ENCODE measurements at places on chromosomes 6 and 20. TPM values are rescaled to one million over a fixed set of nuclear protein-coding genes. Genes with fewer than 3 reads are reported as not detected.
A peak's percentile ranks its signal among the peaks of the same experiment; 100 is the strongest.

DNA sequence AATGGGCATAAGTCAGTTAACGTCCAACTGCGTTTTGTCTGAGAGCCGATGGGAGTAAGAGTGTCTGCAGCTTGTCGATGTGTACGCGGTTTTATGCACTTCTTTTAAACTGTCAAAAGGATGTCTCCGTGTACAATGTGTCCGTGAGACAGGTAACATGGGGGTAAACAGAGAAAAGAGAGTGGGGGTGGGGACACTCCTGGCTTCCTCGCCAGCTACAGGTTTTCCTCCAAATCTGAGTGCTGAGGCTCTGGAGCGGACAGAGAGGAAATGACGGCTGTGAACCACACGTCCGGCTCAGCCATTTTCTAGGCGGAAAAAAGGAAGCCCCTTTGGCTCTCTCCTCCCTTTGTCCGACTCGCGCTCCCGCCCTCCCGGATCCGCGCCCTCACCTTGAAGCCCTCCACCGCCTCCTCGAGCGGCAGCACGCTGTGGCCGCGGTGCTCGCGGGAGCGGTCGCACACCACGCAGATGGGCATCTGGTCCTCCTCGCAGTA is 916 bp downstream of the TRIM27 start:
- peaks cover 43% of the 10 kb centered on the region for H3K36me3 ChIP-seq
- peak overlapping the region; percentile 98 for H3K27ac ChIP-seq
- no peaks in the 10 kb centered on the region for H3K27me3 ChIP-seq
- H3K4me3 ChIP-seq: peak overlapping the region; percentile 93

DNA sequence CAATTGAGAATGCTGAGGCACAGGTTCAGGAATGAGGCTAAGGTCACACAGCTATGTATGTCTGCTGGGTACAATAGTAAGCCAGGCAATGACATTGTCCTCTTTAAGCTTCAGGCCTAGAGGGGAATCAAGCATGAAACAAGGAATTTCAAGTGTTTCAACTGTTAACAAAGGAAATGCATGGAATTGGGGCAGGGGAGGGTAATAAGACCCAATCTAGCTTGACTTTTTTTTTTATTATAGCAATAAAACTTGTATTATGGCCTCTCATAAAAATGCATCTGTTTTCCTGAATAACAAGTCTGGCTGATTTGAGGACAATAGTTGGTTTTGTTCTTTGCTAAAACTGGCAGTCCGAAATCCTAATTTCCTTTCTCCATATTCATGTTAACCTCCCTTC is 336.7 kb downstream of the CBLN4 start:
- H3K27ac ChIP-seq: no peak overlapping the region
- DNase-seq: no peak
- no peaks in the 10 kb centered on the region for H3K27me3 ChIP-seq
- no peaks in the 10 kb centered on the region for H3K4me1 ChIP-seq
- no peak overlapping the region for H3K4me3 ChIP-seq

DNA sequence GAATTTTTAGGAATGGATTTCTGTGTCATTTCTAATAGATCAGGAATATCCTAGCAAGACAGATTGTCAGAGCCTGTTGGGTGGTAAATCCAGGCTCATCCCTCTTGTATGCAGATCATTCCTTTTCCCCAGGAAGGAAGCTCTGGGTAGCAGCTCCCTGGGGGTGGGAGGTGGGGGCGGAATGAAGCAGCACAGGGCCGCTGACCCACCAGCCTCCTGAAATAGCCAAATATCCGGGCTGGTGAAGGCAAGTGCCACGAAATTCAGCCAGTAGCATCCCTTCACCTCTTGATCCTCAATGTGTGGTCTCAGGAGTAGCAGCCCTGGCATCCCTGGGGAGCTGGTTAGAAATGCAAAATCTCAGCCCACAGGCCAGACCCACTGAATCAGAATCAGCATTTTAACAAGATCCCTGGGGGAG is 256.9 kb downstream of the LRFN2 start:
- no peaks in the 10 kb centered on the region for H3K36me3 ChIP-seq
- no peaks in the 10 kb centered on the region for H3K4me1 ChIP-seq
- peaks cover 26% of the 10 kb centered on the region for H3K27me3 ChIP-seq

DNA sequence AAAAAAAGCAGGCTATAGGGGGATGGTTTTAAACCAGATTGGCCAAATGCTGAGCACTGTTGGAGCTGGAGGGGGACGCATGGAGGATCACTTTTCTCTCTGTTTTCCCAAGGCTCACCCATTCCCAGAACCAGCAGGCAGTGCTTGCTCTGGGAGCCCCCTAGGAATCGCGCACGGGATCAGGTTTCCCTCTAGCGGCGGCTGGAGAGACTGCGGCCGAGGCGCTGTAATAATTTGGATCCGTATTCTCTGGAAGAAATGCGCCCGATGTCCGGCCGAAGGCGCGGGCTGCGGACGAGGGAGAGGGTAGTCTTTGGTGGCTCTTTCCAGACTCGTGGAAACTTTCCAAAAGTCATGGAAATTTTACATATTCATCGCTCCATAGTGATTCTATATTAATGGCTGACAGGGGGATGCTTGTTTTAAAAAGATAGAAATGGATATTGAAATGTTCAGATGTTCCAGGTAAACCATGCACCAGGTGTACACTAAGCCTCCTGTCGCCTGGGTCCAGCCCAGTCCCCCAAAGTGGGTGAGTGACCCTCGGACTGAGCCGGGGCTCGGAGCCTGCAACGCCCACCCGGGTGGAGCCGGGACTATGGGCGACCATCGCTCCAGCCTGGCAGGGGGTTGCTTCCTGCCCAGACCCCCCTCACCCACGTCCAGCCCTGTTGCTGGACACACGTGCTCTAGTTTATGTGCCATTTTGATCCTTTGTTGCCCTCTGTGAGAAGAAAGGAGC is 78.7 kb upstream of the PHACTR3 start:
- H3K4me1 ChIP-seq: no peaks in the 10 kb centered on the region
- no peak for DNase-seq
- no peak overlapping the region for H3K27ac ChIP-seq
- H3K27me3 ChIP-seq: peaks cover 54% of the 10 kb centered on the region
- no peak overlapping the region for H3K4me3 ChIP-seq

DNA sequence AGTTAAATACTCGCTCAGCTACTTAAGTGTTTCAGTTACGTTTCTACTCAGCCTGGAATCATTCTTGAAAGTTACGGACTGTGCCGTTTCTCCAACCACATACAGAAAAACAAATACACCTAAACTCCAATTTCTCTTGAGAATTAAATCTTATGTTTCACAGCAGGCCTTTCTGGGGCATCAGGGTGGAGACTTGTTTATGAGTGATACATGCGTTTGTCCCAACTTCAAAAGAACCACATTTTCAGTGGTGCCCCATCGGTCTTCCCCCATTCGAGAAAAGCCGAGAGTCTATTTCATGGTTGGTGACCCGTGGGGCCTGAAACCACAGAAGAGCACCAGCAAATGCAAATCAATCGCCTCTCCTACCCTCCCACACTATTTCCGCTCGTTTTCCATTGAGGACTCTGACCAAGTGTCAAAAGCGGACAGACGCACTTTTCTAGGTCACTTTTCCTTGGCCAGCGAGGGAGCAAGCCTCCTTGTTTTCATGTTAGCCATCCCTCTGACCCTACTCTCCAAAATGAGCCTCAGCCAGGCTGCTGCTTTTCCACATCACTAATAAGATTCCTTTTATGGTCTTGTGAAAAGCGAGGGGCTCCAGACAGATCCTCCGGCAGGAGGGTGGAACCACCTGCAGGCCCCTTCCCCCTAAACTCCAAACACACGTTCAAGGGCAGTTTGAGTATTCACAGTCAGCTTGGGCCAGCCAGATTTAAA is 3.1 kb downstream of the JAG1 start:
- H3K27ac ChIP-seq: peak overlapping the region; percentile 98
- H3K27me3 ChIP-seq: no peaks in the 10 kb centered on the region
- peaks cover 27% of the 10 kb centered on the region for H3K36me3 ChIP-seq

- H3K4me1 ChIP-seq: peaks cover 37% of the 10 kb centered on the region
- DNase-seq: no peak
- H3K4me3 ChIP-seq: no peak overlapping the region
- no peak overlapping the region for H3K27ac ChIP-seq
Measured at GRCh38 chr6:158639056-158639455, 5.5 kb downstream of the DYNLT1 start.

GRCh38 chr20:43397147-43397546 is 60.5 kb upstream of the SRSF6 start:
- no peak overlapping the region for H3K4me3 ChIP-seq
- H3K27me3 ChIP-seq: no peaks in the 10 kb centered on the region
- H3K36me3 ChIP-seq: no peaks in the 10 kb centered on the region
- no peak overlapping the region for H3K27ac ChIP-seq
- no peak for DNase-seq

GRCh38 chr6:1729133-1729749 is 119.5 kb downstream of the FOXC1 start:
- peaks cover 2% of the 10 kb centered on the region for H3K4me1 ChIP-seq
- H3K27ac ChIP-seq: no peak overlapping the region
- H3K36me3 ChIP-seq: no peaks in the 10 kb centered on the region
- H3K27me3 ChIP-seq: no peaks in the 10 kb centered on the region

- H3K36me3 ChIP-seq: peaks cover 9% of the 10 kb centered on the region
- H3K4me1 ChIP-seq: peaks cover 20% of the 10 kb centered on the region
- no peak overlapping the region for H3K27ac ChIP-seq
- no peak for DNase-seq
Measured at GRCh38 chr20:46691196-46691595, 2.0 kb upstream of the TP53RK start.

Gene POFUT1
- total RNA-seq: 26.1 TPM

Gene HDGFL1
- total RNA-seq: not detected

Gene MYCT1
- total RNA-seq: 18.0 TPM

Gene TFB1M
- total RNA-seq: 20.6 TPM

Gene C4A
- 175 TPM for total RNA-seq

Gene ADGRF1
- total RNA-seq: 9.9 TPM

Gene IER3
- total RNA-seq: 18.0 TPM
